Globus pallidus (tissue), 1 donor: ENCODE measurements at places on chromosomes 11 and 22.

DNA sequence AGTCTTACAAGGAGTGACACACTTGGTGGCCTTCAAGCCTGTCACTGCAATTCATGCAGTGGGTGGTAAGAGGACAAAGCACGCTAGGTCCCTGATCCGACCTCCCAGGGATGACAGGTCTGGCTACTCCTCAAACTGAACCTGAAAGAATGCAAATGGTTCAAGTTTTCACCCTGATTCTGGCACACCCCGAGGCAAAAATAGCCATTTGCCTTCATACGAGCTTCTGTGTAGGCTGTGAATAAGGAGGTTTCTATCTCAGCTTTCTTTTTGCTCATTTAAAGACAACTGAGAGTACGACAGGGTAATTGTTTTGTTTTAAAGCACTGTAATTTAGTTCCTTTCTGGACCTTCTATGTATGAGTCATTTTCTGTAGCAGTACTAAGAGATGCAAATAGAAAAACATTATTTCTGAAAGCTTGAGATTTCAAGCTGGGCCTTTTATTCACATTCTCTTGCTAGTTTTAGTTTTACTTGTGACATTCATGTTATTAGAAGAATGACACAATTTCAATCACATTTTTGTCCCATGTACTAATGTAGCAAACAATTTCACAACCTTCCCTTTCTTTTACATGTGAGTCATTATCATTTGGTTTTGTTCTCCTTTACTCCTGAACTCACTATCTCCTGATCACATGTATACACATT is 56.6 kb upstream of the FDX1 start:
- no peak for DNase-seq

- no peak for DNase-seq
These were observed 239.9 kb upstream of the ZC3H12C start for GRCh38 chr11:109853156-109853776.

DNA sequence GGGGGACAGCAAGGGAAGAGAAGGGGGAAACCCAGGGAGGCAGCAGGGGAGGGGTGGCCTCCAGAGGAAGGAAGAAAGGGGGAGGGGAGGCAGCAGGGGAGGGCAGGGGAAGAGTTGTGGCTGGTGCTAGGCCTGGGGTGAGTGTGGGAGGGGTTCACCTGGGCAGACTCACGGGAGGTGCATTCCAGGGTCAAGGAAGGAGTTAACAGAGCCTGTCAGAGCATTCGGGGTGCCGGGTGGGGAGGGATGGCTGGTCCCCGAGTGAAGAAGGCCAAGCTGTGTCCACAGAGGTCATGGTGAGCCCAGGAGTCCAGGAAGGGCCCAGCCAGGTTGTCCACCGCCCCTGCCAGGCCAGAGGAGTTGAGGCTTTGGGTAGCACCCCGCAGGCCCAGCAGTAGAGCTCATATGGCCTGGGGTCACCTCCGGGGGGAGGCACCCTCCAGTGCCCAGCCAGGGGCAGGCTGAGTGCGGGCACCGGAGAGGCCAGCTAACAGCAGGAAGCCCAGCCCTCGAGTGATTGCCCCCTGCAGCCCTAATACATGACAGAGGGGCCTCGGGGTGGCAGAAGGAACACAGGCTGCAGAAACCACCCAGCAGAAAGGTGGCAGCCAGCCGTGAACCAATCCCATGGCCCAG is 31.1 kb upstream of the PPARA start:
- DNase-seq: no peak

GRCh38 chr11:65806979-65807378 is 20.1 kb downstream of the OVOL1 start:
- DNase-seq: no peak

GRCh38 chr11:16979703-16980622 is 34.3 kb downstream of the PLEKHA7 start:
- DNase-seq: no peak

DNA sequence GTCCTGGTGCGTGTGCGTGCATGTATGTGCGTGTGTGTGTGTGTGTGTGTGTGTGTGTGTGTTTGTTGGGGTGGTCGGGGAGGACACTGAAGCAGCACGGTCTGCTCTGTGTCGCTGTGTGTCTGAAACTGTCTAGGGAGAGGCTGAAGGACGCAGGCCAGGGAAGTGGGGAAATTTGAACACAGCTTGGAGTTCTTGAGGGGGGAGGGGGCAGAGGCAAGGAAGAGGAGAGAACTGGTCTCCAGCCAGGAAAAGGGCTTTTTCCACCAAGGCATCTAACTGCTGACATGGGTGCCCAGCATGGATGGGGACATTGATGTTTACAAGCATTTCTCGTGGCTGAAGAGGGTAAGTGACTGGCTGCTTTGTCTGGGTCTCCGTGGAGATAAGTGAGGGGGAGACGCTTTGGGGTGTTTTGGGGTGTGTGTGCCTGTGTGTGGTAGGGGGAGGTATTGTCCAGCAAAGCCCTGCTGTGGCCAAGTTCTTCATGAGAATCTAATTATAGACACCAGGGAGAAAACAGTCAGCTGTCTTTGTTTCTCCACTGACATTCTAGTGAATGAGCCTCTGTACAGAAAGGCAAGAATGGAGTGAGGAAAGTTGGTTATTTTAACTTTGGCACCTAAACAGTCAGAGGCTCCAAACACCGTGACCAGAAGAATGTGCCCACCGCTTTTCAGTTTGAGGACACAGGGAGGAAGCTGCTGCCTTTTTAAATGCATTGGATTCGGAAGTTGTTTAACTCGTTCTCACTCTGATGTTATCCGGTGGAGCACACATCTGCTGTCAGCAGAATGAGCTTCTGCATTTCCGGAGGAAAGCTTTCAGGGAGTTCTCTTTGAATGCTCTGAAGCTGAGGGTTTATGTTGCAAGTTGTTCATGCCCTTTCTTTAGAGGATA is 63.7 kb downstream of the PPFIBP2 start:
- DNase-seq: peak; percentile 99

- DNase-seq: no peak
These were observed 111.3 kb downstream of the NAT10 start for GRCh38 chr11:34216706-34217105.

GRCh38 chr11:19915808-19916207 is 203.2 kb downstream of the NAV2 start:
- DNase-seq: no peak

DNA sequence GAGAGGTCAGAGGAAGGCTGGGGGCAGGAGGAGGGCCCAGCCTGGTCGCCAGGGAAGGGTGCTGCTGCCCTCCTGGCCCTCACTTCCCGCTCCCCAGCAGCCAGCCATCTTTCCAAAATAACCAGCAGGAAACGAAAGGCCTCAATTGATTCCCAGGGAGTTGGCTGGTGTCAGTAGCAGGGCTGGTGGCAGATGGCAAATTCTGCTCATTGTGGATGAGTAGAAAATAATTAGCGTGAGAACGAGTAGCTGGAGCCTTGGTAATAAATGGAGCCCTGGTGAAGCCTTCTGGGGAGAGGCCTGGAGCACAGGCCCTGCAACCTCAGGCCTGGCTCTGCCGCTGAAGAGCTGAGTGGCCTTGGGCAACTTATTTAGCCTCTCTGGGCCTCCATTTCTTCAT is 31.3 kb downstream of the DAGLA start:
- DNase-seq: no peak

- DNase-seq: no peak
These were observed 25.2 kb downstream of the EXPH5 start for GRCh38 chr11:108568195-108568858.

DNA sequence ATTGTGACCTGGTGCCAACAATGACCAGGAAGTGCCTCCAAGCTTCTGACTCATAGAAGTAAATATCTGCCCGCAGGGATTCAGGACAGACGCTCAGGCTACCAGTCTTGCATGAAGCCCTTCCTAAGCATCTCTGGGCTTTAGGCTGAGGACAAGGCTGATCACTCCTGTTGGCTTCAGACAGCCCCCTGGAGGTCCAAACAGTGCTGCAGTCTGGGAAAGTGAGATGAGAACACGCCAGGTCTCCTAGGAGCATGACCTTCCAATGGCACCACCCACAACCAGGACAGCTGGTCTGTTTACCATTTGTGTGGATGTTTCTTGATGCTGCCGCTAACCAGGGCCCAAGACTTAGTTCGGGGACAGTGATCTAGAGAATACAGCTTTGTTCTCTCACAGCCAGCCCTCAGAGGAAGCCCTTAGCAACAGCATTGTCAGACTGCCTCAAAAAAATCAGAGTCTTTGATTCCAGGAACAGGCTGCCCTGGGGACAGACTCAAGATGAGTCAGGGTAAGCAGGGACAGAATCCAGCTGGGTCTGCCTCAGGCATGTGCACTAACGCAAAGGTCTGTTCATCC is 111.2 kb downstream of the ZNF280B start:
- peak; percentile 66 for DNase-seq

- no peak for DNase-seq
These were observed 145.0 kb upstream of the ARHGAP20 start for GRCh38 chr11:110856996-110857812.

- no peak for DNase-seq
These were observed 36.3 kb downstream of the AP2A2 start for GRCh38 chr11:961921-962320.

- DNase-seq: no peak
These were observed 58.2 kb upstream of the EED start for GRCh38 chr11:86186386-86186785.

GRCh38 chr11:14544611-14545010 is 24.4 kb upstream of the PSMA1 start:
- DNase-seq: no peak

DNA sequence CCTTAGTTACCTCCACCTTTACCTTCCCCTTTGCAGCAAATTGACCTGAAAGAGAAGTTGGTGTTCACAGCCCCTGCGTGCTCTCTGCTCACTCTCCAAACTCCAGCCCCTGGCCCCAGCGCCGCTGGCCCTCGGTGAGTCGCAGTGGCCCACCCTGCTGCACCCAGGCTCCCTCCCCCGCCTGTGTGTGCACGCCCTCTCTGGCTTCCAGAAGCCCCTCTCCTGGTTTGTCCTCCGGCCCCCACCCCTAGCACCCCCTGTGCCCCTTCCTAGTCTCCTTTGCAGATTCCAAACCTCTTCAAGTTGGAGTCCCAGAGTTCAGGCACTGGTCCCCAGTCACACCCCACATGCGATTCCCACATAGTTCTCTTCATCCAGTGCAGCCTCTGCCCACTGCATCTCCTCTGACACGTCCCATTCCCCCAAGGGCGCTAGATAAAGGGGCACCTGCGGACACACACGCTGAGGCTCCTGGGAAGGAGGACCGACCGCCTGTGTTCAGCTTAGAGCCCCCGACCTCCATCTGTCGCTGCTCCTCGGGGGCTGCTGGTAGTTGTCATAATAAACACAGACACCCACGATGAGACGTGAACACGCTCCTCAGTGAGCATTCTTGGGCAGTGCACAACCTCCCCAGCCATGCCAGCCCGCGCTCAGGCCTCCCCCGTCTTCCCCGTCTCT is 1.5 kb upstream of the PHRF1 start:
- no peak for DNase-seq

DNA sequence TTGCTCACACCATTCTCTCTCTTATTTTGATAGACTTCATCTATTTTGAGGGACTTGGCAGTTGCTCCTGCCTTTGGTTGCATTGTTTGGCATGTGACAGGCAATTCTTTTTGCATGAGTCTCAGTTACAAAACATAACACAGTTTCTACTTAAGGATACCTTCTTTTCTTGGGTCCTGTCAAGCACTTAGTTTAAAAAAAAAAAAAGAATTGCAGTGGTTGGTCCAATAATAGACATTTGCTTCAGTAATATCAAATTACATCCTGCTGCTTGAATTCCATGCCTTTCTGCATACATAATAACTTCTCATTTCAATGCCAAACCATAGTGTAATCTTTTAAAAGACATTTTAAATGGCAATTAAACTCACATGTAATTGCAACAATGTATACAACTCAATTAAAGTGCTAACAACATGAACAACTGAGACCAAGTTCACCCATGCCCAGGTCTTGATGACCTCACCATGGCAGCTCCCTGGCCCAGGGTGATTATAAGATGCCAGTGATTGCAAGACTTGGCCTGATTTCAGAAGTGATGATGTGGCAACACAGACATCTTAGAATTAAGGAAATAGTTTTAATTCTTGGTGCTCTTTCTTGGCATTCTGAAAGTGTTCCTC is 32.2 kb upstream of the PLET1 start:
- DNase-seq: no peak

GRCh38 chr11:57335343-57336110 is at the start of gene SSRP1:
TSS of gene SSRP1 (minus strand) at chr11:57335892. CDS start at chr11:57335121, 771 bp downstream.
- peak; percentile 85 for DNase-seq

- no peak for DNase-seq
These were observed 1.8 kb upstream of the CDPF1 start for GRCh38 chr22:46251816-46252380.

GRCh38 chr11:64250415-64251015 is 815 bp upstream of the PLCB3 start:
- DNase-seq: no peak

- no peak for DNase-seq
These were observed 193.1 kb downstream of the DSCAML1 start for GRCh38 chr11:117603932-117604331.

GRCh38 chr22:19232623-19233022 is 54.1 kb upstream of the SLC25A1 start:
- DNase-seq: no peak

DNA sequence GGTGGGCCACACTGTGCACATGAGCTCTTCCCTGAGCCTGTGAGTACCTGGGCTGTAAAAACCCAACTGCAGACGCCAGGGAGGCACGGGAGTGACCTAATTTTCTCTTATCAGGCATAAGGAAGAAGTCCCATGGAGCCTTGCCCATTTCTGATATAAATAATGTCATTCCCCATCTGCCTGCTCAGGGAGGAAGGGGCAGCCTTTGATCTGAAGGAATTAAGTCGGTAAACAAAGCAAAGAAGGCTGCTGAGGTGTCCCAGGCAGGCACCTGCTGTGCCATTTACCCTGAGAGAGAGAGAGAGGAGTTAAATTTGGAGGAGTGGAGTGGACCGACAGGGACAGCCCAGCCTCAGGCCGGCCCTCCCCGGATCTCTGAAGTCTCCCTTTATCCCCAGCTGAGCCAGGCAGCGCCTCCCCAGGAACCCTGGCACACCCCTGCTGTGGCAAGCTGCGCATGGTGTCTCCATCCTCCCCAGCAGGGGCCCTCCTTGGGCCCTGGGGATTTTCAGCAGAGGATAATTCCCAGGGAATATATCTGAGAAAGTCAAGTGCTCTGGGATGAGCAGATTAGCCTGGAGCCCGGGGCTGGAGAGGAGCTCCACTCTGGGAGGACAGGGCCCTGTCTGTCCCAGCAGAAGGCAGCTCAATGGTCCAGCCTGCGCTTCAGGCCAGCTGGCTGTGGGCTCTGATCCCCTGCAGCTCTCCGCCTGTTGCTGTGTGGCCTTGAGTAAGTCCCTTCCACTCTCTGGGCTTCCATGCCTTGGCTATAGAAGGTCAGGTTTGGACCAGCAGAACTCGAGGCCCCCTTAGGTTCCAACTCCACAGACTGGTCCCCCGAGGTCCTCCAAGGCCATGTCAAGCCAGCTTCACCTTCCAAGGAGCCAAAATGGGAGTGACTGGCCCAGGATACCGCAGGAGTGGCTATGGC is 17.5 kb upstream of the CABP7 start:
- no peak for DNase-seq

- DNase-seq: no peak
These were observed 35.1 kb upstream of the GGTLC2 start for GRCh38 chr22:22609291-22609690.
